ENCODE measurements at places on chromosomes 5 and 9.

- no peak for DNase-seq
Measured at GRCh38 chr5:149766460-149767280, 36.6 kb downstream of the PPARGC1B start.

- DNase-seq: no peak
Measured at GRCh38 chr5:145937432-145938250, 1.3 kb downstream of the SH3RF2 start.

- no peak for DNase-seq
Measured at GRCh38 chr5:102782217-102782872, 27.2 kb downstream of the PAM start.

GRCh38 chr5:10625700-10626472 is 62.0 kb downstream of the ANKRD33B start:
- DNase-seq: no peak

DNA sequence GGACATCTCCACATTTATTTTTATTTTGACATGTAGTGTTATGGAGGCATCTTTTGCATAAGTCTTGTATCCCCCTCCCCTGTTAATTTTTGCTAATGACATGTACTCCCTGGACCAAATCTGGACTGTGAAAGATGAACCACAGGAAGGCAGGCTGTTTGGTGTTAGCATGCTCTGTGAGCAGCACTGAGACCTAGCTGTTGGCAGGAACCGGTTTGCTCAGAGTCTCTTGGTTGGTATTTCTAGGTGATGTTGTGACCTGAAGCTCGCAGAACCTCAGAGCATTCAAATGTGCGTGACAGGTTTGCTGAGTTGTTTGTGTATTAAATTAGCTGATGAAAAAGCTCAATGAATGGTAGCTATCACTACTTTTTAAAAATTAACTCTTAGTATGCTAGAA is 53.6 kb upstream of the PHF2 start:
- DNase-seq: no peak

DNA sequence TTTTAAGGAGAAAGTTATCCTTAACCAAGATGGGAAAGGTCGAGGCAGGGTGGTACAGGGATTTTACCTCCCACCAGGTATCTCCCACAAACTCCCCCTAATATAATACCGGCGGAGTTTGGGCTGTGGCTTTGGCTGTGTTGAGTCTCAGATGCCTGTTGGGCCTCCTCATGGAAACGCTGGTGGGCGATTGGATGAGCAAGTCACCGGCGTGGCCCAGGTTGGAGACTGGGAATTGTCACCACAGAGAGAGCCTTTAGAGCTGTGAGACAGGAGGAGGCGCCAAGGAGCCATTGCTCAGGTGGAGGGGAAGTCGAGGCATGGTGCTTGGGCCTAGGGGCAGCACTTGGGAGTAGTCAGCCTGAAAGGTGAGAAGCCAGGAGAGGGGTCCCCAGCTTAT is 3.4 kb upstream of the CAMSAP1 start:
- DNase-seq: no peak

- no peak for DNase-seq
Measured at GRCh38 chr9:96078897-96079490, 203.5 kb downstream of the ERCC6L2 start.

GRCh38 chr9:107970726-107971125 is 481.2 kb upstream of the KLF4 start:
- no peak for DNase-seq

GRCh38 chr9:19583890-19584289 is 175.1 kb downstream of the ACER2 start:
- DNase-seq: no peak

DNA sequence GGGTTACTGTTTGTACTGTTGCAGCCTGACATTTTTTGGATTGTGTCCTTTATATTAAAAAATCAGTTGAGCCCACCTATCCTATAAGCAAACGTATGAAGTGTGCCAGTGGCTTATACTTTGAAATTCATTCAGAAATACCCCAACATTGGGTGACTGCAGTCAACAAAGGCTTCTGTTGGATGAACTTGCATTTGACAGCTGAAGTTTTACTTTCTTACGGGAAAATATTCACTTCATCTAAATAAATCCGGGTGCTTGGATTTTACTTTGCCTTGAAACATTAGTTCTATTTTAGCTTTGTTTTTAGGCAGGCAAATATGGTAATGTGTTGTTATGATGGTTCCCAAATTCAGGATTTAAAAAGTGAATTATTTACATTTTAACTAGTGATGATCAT is 21.7 kb downstream of the EXOSC2 start:
- DNase-seq: no peak

- DNase-seq: no peak
Measured at GRCh38 chr5:77282337-77283027, 72.0 kb downstream of the PDE8B start.

- DNase-seq: no peak
Measured at GRCh38 chr5:139710319-139711066, 62.3 kb downstream of the CXXC5 start.

- DNase-seq: no peak
Measured at GRCh38 chr9:128253140-128253990, 22.4 kb downstream of the GOLGA2 start.

DNA sequence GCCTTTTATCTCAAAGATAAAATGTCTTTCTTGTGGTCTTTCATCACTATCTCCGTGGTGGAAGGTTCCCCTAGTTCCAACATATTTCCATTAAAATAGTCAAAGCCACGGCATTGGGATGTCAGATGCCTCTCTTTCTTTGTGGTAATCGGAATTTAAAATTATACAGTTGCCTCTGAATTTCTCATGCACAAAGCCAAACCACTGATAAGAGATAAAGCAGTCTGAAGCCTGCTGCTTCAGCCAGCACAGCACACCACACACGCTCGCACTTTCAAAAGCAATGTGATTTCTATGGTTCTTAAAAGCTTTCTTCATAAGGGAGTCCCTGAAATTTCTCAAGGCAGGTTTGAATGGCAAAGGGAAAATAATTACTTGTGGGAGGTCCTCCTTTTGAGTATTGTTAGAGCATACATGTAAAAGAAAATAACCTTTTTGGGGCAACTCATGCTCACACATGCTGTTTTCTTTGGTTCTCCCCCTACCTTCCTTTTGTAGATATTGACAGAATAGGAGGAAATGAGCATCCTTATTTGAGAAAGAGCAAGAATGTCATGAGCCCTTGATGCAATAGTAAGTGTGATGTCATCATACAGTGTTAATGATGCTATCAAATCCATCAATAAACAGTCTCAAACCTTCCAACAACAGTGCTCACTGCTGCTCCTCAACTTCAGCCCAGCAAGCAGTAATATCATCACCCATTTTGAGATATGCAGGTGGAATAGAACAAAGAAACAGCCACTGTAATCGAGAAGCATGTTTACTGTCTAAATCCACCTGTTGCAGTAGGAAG is 85.7 kb upstream of the PPP1R2B start:
- DNase-seq: no peak

- DNase-seq: no peak
Measured at GRCh38 chr9:29740518-29740917, 2167.2 kb upstream of the C9orf72 start.

- no peak for DNase-seq
Measured at GRCh38 chr5:61559146-61559545, 227.1 kb downstream of the ZSWIM6 start.

GRCh38 chr5:68818870-68819269 is 274.9 kb upstream of the SLC30A5 start:
- no peak for DNase-seq

DNA sequence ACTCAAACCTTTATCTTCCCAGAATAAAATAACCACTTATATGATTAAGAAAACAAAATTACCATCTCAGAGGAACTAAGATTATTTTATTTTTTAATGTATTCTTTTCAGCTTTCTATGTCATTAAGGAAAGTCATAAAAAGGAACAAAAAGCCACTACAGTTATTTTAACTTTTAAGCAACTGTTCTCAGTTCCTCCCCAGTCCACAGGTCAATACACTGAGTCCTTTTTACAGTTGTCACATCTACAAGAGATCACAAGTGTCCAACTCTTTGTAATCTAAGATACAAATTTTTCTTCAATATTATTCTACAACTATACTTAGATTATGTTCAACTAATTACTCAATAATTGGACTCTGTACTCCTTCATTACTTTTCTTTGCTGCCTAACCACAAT is 782.8 kb upstream of the ACO1 start:
- no peak for DNase-seq

GRCh38 chr9:90308691-90309090 is 333.9 kb downstream of the DIRAS2 start:
- no peak for DNase-seq

DNA sequence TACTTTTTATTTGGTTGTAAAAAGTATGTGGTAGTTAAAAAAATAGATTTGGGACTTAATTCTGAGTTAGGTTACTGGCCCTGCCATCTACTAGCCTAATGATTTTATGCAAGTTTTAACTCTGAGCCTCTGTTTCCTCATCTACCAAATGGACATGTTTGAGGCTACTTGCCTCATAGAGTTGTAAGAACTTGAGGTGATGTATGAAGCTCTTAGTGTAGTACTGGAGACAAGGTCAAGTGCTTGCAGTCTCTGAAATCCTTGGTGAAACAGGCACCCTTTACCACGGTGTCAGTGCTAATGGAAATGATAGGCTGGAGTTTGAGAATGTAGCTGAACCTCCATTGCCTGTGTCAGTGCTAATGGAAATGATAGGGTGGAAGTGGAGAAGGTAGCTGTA is 15.3 kb downstream of the GPR107 start:
- no peak for DNase-seq

DNA sequence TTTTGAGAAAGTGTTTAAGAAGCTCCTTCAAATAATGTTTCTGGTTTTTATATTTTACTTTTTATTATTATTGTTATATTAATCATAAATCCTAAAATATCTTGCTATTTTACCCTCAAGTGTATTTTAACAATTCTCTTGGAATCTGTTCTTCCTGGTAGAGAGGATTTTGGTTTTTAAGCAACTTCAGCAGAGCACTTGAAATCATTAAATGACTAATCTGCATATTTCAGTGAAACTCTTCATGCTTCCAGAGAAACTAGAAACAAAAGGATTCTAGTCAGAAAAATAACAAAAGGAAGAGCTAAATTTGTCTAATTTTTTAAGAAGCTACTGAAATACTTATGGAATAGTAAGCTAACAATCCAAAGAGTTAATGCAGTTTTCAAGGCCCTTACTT is 1057.3 kb downstream of the TLE1 start:
- no peak for DNase-seq

GRCh38 chr9:116081435-116082115 is 72.0 kb upstream of the PAPPA start:
- no peak for DNase-seq

GRCh38 chr5:125409234-125409860 is 662.9 kb upstream of the ZNF608 start:
- no peak for DNase-seq

DNA sequence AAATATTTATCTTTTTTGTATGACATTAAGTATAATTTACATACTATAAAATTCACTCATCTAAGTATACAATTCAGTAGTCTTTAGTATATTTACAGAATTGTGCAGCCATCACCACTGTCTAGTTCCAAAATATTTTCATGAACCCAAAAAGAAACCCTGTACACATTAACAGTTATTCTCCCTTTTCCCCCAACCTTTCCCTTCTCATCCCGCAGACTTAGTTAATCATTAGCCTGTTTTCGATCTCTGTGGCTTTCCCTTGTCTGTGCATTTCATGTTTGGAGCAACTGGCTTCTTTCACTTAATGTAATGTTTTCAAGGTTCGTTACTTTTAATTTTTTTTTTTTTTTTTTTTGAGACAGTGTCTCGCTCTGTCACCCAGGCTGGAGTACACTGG is 37.5 kb downstream of the MTREX start:
- no peak for DNase-seq

DNA sequence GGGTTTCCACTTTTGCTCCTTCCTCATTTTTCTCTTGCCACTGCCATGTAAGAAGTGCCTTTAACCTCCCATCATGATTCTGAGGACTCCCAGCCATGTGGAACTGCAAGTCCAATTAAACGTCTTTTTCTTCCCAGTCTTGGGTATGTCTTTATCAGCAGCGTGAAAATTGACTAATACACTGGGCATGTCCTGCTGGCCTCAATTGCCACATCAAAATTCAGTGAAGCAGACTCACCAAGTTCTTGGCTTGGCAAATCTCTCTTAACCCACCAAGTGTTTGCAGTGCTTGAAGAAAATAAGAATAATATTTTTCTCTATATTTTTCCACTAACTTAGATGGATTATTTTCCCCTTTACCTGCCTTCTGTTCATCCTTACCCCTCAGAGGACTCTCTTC is 212.0 kb downstream of the BRINP1 start:
- no peak for DNase-seq

- DNase-seq: no peak
Measured at GRCh38 chr9:87148331-87149104, 201.2 kb upstream of the GAS1 start.

- no peak for DNase-seq
Measured at GRCh38 chr5:75525344-75525743, 13.7 kb downstream of the POLK start.

GRCh38 chr9:80644044-80644443 is 1045.3 kb downstream of the TLE1 start:
- no peak for DNase-seq

- no peak for DNase-seq
Measured at GRCh38 chr5:141960449-141961323, 2.7 kb upstream of the PCDH12 start.

DNA sequence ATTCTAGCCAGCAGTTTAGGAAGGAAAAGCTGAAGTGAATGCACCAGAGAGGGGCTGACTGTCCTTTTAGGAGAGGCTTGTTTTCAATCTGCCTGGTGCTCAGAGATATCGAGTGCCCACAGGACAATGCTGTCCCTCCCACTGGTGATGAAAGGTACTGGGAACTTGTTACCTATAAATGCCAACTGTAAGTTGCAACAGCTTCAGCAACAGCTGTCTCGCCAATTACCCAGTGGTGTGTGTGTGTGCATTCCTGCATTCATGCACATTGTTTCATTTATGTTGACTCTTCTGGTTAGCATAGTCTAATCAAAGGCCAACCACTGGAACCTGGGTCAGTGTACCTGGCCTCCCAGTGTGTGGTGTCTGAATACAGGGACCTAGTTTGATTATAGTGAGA is 161.1 kb downstream of the CSNK1G3 start:
- no peak for DNase-seq

DNA sequence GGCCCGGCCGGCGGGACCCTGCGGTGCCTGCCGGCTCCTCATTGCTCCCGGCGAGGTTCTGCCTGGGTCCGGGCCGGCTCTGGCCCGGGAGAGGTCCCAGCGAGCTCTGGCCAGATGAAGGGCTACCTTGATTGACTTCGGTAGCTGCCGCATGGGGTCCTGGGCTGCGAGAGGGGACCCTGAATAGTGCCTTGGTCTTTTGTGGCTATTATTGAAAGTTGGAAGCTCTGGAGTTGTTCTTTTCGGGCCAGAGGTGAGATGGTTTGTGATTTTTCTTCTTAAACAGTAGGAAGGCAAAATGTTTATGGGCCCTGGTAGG is 635 bp downstream of the NAA35 start:
- DNase-seq: no peak

- no peak for DNase-seq
Measured at GRCh38 chr5:66929995-66930394, 266.6 kb downstream of the CD180 start.

All from NCI-H187 treated with DMSO at 0.1 percent for 48 hours (cell line).